ENCODE measurements at places on chromosomes 5 and 9.

- no peak for DNase-seq
Measured at GRCh38 chr9:131629825-131630204, 84.5 kb downstream of the PRRT1B start.

DNA sequence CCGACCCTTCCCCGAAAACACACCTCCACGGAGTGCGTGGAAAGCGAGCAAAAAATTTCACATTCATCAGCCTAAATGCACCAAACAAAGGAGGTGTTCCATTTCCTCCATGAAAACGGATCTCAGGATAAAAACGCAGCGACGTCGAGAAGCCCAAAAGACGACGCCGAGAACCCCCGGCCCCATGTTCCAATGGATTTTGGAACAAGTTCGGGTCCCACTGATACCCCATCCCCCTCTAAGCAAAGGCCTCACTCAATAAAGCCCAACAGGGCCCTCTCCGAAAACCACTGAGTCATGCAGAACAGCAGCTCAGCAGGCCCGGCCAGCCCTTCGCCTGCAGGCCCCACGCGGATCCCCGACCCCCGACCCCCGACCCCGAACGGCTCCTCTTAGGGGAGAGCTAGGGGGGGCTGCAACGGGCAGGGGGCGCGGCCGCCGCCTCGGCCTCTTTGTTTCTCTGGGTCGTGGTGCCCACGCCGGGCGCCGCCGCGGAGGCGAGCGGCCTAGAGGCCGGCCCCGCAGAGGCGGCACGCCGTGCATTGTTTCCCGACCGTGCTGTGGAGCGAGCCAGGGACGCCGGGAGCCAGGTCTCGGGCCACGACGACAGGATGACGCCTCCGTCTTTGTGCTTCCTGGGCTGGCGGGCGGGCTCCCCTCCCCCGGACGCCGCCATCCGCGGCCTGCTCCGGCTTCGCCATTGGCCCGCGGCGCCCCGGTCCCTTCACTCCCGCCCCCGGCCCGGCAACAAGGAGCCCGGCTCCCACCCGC lies 915 bp downstream of the ZFAND5 start:
- peak; percentile 58 for DNase-seq

DNA sequence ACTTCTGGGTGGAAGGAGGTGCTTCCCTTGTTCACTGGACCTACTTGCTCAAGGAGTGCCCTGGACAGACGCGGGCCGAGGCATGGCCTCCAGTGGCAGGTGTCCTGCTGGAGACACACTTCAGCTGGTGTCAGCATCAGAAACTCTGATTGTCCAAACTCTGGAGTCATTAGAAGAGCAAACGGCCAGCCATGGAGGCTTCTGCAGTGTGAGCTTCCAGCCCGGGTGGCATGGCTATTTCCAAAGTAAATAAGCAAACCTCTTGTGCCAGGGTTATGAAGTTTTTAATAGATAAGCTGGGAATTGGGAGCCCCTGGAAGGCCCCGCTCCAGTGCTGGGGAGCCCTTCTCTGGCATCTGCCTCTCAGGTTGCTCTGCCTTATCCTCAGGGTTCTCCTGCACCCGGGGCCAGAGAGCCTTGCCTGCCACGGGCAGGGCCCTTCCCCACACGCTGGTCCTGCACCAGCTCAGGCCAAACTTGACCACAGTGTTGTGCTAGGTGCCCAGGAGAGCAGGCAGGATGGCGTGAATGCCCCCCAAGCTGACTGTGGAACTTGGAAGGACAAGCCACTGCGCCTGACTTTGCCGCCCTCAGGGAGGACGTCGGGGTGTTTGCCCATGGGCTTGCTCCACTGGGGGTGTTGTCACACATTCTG lies 285.6 kb downstream of the GADD45G start:
- no peak for DNase-seq

- DNase-seq: peak; percentile 78
Measured at GRCh38 chr9:70420441-70421271, 6.2 kb upstream of the KLF9 start.

DNA sequence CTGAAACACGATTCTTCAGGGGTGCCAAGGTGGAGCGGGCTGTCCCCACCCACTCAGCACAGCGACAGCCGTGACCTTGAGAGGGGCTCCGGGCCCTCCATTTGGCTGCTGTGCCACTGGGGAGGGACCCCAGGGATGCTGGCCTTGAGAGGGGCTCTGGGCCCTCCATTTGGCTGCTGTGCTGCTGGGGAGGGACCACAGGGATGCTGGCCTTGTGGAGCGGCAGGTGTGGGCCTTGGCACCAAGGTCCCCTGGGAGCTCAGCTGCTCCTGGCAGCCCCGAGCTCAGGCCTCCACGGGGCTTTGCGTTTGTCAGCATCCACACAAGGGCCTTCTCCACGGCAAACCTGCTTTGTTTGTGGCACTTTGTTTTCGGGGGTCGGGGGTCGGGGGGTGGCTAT lies 137.6 kb upstream of the LPCAT1 start:
- no peak for DNase-seq

DNA sequence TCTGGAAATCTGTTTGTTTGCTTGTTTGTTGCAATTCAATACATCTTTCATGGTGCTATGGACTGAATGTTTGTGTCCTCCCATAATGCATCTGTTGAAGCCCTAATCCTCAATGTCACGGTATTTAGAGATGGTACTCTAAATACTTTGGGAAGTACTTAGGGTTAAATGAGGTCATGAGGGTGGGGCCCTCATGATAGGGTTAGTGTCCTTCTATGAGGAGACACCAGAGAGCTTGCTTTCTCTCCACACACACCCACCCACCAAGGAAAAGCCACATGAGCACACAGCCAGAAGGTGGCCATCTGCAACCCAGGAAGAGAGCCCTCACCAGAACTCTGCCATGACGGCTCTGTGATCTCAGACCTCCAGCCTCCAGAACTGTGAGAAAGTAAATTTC lies 32.7 kb downstream of the DMGDH start:
- no peak for DNase-seq

DNA sequence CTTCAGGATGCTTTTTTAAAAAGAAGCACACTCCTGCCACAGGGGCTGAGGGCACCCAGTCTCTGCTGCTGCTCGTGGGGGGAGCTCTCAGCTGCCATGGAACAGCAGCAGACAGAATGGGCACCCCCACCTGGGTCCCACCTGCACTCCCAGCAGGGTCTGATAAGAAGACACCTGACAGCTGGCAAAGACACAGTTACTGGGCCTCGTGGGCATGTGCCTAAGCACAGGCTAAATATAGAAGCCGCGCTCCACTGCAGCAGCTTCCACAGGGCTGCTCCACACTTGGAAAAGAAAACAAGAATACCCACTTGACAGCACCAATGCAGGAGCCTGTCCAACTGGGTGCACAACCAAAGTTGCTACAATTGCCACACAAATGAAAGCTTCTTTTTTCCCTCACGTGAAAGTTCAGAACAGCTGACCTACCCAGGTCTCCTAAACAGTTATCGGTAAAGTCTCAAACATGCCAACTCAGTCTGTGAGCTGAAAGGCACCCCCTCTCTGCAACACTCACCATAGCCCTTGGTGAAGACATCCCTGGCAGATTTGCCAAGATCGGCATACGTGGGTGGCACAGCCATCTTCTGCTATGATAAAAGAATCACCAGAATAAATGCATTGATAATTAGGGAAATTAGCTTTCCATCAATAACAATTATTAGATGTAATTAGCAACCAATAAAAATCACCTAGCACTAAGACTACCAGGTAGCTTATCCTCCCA lies 12.2 kb downstream of the VDAC1 start:
- DNase-seq: no peak

- no peak for DNase-seq
Measured at GRCh38 chr5:170628028-170628427, 124.2 kb downstream of the KCNIP1 start.

DNA sequence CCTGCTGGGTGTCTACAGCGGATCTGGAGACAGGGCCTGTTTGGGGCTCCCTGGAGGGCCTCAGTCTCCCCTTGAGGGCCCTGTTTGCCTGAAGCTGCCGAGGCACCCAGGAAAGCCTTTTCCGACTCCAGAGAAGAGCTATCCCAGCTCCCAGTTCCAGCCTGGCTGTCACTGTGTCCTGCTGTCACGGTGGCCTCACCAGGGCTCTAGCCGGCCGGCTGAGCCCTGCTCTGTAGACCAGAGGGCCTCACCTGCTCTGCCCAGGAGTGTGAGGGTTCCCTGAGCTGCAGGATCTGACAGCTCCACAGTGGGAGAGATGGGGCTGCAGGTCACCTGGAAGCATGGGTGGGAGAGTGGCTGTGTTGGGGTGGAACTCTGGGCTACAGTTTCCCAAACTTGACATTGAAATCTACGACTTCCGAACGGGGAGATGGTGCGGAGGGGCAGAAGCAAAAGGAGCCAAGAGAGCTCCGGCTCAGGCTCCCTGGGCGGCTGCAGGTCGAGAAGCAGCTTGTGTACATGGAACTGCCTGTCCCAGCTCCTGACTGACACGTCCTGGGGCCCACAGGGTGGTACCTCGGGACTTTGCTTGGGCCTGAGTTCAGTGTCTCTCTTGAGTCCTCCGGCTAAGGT lies 94.9 kb downstream of the CACNA1B start:
- no peak for DNase-seq

GRCh38 chr9:95131023-95131943 lies 186.2 kb downstream of the FANCC start:
- peak; percentile 37 for DNase-seq

- no peak for DNase-seq
Measured at GRCh38 chr9:2041736-2042135, 26.6 kb downstream of the SMARCA2 start.

GRCh38 chr5:173891308-173892116 lies 3.4 kb downstream of the CPEB4 start:
- DNase-seq: no peak

DNA sequence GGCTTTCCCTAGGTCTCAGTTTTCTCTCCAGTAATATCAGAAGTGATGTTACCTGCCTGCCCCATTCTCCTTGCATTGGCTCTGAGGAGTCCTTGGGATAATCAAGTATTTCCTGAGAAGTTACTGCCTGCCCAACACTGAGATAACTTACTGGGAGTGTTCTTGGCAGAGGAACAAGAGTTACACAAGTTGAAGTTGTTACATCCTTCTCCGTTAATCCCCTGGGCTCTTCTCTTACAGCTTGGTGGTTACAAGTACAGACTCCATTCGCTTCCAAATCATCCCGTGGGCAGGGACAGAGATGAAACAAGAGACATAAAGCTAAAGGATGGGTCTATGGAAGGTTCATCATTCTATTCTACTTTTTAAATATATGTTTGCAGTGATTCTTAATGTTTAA lies 74.1 kb upstream of the SAP30L start:
- DNase-seq: no peak

DNA sequence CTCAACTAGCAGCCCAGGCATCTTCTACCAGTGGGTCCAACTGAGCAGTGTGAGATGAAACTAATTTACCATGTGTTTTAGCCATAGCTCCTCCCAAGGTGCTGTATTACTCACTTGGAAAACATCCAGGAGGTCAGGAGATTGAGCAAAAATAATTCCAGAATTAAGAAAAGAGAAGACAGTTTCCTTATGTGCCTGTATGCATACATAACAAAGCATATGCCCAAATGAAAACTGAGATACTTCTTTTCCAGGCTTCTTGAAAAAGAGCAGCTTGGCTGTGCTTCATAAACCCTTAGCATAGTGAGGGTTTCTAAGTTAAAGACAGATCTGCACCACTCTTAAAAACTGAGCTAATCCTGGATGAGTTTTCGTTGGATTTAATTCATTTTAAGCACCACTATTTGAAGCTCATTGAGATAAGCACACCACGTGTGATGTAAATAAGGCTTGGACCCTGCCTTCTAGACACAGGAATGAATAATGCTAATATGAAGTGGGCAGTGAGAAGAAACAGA lies 119.4 kb downstream of the ADAMTS12 start:
- DNase-seq: no peak

DNA sequence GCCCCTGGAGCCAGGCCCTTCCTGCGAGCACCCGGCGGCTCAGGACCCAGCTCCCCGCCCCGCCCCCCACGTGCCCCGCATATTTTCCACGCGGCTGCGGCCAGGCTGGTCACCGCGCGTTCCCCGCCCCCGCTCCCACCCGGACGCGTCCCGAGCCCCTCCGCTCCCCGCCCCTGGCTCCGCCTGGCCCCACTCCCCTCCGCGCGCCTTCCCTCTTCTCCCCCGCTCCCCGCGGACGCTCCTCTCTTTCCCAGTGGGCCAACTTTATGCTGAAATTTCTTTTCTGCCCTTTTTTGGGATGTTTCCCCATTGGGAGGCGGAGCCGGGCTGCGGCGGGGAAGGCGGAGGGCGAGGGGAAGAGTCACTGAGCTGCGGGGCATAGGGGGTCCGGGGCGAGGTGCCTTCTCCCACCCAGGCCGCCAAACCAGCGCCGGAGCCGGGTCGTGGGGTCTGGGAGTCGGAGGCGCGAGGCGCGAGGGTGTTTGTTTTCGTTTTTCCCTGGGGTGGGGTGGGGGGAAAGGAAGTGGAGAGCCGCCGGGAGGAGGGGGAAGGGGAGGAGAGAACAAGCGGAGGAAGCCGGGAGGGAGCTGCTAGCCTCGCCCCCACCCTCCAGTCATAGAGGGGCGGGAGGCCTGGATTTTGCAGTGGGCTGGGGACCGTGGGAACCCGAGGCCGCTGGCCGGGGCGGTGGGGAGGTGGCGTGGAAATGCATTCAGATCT lies 1.0 kb upstream of the TPM2 start:
- DNase-seq: peak; percentile 47

GRCh38 chr5:96146675-96147074 lies 185.0 kb upstream of the ELL2 start:
- peak; percentile 61 for DNase-seq

DNA sequence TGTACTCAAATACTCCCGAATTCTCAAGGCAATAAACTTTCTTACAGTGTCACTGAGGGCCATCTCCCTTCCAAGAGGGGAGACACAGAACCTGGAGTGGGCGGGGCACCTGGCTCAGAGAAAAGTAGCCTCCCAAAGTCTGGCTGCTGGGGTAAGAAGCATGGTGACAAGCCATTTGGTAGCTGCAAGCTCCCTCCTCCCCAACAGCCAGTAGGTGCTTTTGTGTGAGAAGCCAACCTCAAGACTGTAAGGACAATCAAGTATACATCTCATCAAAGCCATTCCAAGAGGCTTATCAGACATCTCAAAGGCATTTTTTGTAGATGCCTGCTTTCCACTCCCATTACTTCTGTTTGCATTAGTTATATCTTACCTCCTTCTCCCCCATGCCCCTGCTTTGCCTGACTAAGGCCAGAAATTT lies 1.4 kb downstream of the DAB2 start:
- DNase-seq: no peak

GRCh38 chr9:69857131-69857530 lies 36.5 kb downstream of the CFAP95 start:
- no peak for DNase-seq

DNA sequence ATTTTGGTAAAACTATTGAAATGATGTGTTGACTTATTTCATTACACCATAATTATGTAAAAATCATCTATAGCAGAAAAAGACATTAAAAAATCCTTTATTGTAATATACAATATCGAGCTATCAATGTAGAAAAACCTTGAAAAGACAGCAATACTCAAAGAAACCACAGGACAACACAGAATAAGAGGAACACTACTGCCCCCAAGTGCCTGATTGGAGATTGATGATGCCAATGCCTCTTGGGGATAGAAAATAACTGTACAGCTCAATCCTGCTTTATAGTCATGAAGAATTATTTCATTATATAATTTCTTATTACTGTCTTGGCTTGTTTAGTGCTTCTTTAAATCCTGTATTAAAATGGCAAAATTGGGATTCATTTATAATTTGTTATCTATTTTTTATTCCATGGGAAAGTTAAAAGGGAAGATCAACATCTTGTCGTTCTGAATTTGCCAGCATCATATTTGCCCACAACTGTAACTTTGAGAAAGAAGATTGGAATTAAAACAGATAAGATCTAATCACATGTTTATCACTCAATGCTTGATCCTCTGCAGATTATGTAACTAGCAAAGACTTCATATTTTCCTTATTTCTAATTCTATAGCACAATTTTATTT lies 337.5 kb downstream of the CDH9 start:
- DNase-seq: no peak

GRCh38 chr5:157447201-157447637 lies 12.8 kb upstream of the NIPAL4 start:
- no peak for DNase-seq

- no peak for DNase-seq
Measured at GRCh38 chr5:165108809-165109208, 1603.4 kb downstream of the MAT2B start.

Data from GDM1 (cell line).